Glomerular endothelial cell (primary cell): ENCODE measurements at places on chromosomes 2 and 18. TPM values are rescaled to one million over a fixed set of nuclear protein-coding genes. Genes with fewer than 3 reads are reported as not detected.

The DNMT3A gene
- total RNA-seq: 15.8 and 19.6 TPM in 2 replicates

DNA sequence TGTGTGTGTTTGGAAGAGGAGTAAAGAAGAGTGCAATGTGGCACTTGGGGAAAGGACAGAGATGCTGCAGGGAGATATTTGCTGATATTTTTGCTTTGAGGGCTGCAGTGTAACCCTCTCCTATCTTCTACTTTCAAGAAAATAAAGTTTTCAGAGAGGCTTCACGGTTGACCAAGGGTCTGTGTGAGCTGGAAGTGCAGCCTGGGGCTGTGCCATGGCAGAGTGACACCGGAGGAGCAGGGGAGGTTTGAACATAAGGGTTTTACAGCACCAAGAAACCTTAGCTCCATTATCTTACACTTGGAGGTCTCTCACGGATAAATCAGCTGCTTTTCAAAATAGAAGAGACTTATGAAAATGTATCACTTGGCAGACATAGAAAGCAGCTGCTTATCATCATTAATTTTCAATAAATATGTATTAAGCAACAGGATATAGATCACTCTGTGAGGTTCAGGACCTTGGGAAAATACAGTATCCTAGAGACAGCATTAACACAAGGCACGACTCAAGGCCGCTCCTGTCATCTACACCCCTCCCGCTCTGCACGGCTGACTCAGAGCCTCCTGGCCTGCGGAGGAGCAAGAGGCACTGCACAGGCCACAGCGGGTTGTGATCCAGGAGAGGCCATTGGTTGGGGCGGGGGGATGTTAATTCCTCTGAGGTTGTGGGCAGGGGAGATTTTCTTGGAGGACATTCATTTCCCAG, 127.8 kb downstream of the COPS8 start:
- no peak for DNase-seq

The GALNT14 gene
- 10.4 and 17.0 TPM in 2 replicates for total RNA-seq

- no peak for DNase-seq
These were observed 797.1 kb downstream of the SLC4A3 start for GRCh38 chr2:220424561-220424960.

- DNase-seq: no peak
These were observed 390.6 kb downstream of the CTNNA2 start for GRCh38 chr2:79903222-79904000.

- no peak for DNase-seq
These were observed 428.8 kb downstream of the THSD7B start for GRCh38 chr2:137194111-137194510.
